ENCODE measurements at places on chromosomes 1 and 21.

DNA sequence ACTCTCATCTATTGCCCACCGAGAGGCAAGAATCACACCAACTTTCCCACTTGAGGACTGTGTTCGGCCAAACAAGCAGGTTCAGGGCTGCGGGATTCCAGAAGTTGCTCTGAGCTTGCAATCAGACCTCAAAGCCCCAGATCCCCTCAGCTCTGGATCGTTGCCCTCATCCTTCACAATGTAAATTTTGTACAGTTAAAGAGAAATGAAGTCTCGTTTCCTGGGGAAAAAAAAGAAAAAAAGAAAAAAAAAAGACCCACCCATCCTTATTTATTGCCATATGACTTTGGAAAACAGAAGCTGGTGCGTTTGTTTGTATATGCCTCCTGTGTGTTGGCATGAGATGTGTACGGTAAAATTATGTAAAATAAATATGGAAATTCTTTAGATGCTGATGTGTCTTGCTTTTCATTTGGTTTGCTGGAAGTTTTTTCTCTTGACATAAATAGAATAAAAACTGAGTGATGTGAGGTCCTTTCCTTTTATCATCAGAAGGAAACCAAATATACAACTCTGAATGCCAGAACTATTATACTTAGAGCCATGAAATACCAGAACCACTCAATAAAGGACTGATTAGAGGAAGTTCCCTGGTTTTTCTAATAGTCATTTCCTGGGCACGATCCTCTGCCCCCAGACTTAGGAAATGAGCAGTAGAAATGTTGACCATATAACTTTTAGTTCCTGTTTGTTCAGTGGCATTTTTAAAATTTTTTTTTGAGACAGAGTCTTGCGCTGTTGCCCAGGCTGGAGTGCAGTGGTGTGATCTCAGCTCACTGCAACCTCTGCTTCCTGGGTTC is 48.7 kb downstream of the LHX4 start:
- DNase-seq: no peak

- DNase-seq: no peak
Observed at GRCh38 chr1:160049101-160049500, 17.3 kb upstream of the PIGM start.

DNA sequence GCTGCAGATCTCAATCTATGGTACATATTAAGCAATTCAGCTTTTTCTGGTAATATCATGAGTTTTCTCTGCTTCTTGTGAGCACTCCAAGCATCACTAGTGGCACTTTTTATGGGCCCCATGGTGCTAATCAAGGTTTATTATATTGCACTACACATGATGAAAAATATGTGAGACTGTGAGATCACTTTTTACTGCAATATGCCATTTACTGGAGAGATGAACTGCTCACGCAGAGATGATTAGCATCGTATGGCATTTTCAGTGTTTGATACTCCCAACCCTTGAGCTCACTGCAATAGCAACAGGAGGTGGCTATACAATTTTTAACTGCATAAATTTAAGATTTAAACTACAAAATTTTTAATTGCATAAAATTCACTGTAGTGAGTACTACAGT is 8.7 kb upstream of the KCNK1 start:
- DNase-seq: no peak

- no peak for DNase-seq
Observed at GRCh38 chr1:204227351-204227750, 13.6 kb upstream of the GOLT1A start.

DNA sequence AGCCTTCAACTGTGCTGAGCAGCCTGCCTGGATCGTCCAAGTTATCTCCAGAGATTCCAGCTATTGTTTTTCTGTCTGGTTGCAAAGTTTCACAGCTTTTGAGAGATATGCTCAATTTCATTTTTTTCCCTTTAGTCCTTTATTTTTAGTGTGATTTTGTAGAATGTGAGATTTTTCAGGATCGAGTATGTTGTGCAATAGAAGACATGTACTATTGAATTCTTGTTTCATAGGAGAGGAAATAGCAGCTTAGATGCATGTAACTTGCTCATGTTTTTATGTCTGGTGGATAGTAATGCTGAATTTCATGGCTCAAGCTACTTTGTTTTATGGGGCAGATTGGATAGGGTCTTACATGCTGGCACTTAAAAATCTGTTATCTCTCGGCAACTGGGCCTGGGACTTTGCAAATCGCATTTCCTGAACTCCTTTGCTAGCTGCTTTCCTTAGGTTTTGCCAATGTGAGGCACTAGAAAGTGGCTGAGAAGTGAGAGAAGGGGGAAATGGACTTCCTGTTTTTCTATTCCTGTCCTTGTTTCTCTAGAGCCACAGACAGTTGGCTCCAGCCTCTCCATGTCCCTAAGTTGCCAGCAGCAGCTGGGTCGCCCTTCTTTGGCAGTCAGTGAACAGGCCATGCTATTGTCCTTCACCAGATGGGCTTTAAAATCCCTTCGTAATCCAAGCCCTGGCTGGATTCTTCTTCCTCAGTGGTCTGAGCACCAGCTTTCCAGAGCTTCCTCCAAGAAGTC is 101.4 kb upstream of the PDE4B start:
- DNase-seq: no peak

All from spinal cord (tissue), 10 donors.